ENCODE measurements at places on chromosomes 3 and 15.

DNA sequence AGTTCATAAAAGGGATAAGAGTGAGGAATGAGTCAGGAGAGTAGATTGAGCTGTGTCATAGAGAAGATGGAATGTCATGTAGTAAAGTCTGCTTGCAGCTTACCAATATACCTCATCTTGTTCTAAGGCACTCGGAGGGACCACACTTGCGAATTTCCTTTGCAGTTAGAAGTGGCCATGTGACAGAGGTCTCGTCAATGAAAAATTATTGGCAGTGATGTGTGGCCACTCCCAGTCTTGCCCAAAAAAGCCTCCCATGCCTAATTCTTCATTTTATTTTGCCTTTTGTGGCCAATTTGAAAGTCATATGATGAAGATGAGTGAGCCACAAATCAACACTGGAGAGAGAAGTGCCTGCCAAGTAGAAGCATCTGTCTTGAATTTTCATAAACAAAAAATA lies 465.6 kb upstream of the ZNF385D start:
- DNase-seq, result no peak

DNA sequence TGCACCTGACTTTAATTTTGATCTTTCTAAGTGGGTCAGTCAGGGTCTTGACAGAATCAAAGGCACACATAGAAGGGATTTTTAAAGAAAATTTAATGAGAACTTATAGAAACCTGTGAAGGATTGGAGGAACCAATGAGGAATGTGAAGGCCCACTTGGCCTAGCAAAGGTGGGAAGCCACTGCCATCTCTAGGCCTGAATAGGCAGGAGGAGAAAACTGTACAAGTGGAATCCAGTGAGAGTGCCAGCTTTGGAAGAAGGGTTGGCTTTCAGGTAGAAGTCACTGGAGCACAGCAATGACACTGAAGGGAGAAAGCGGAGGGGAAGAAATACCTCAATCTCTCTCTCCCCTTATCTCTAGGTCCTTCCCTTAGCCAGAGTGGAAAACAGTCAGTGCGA lies 380.7 kb upstream of the KCNMB2 start:
- no peak for DNase-seq

DNA sequence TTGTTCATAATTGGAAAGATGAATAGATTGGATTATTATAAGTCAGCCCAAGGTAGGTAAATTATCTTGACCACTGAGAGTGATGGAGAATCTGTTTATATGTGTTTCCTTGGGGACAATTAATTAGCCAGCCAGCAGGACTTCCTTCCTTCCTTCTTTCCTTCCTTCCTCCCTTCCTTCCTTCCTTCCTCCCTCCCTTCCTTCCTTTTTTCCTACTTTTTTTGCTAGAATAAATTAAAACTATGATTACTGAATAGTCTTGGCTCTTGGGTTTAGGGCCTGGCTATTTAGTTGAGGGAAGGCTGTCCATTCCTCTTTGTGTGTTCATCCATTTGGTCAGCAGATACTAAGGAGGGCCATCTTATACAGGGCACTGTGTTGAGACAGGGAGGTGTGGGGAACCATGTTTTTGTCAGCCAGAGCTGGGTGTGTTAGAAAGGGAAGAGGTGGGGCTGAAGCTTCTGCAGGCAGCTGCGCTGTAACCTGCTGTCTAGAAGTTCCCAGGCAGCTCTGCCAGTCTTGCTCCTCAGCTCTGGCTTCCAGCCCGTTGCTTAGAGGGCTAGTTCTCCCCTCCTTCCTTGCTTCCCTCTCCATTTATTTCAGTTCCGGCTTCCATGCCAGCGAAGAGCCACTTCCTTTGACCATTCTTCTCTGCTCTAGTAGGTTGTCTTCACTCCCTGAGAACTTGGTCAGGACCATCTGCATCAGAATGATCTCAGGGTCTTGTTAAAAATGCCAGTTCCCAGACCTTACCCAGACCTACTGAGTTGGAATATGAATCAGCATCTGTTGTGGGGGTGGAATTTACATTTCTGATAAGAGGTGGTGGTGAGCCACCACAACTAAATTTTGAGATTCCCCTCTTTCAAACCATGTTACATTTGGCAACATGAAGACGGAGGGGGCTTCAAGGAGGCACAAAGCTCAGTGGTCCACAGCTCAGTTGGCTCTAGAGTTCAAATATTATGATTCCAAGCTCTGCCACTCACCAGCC lies 113.9 kb downstream of the DGKG start:
- no peak for DNase-seq

- DNase-seq, result no peak
These were observed at the start of gene MYZAP for GRCh38 chr15:57591822-57592367. MYZAP (plus strand) TSS chr15:57591904; CDS start chr15:57592035, 131 bp downstream.

GRCh38 chr3:134340982-134341365 lies 33.3 kb downstream of the AMOTL2 start:
- no peak for DNase-seq

DNA sequence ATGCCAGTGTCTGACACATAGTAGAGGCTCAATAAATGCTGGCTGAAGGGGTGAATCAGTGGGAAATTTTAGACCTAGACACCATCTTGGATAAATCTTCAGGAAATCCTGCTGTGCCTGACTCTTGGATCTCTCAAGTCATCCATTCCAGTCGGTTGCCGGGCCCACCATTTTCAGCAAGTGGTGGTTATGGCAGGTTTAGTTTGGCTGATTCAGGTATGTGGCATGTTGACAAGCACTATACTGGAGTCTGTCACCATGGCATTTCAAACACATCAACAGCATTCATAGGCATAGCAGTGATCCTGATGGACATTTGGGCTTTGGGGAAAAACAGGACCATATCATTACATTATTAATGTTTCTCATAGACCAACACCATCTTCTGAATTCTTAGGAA lies 25.7 kb upstream of the APH1B start:
- DNase-seq, result no peak

- DNase-seq, result no peak
These were observed 988.0 kb downstream of the SQOR start for GRCh38 chr15:46622851-46623250.

- DNase-seq, result no peak
These were observed 26.1 kb downstream of the CTDSPL start for GRCh38 chr3:37887824-37888223.

DNA sequence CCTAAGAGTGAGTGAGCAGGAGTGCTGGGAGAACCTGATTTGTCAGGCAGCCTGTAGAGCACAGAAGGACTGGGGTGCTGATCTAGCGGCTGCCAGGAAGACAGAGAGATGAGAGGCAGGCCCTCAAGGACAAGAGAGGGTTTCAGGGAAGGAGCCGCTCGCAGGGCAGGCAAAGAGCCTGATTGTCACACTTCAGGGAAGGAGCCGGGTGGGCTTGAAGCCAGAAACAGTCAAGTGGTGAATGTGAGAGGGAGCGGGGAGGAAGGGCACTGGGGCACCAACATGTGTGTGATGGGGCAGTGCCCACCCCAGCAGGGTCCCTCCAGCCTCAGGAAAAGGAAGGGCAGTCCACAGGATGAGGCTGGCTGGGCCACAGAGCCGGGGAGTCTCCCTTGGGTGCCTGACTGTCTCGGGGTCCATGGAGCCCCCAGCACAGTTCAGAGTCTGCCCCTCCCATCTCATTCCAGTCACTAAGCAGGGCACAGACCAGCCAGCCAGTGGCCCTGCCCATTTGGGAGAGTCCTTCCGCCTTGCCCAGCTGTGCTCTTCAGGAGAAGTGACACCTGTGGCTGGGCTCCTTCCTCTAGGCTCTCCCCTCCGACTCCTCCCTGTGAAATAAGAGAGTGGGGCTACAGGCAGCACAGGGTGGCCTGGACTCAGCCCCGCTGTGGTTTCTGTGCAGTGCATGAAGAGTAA lies 148.6 kb downstream of the RAB11A start:
- DNase-seq, result no peak

DNA sequence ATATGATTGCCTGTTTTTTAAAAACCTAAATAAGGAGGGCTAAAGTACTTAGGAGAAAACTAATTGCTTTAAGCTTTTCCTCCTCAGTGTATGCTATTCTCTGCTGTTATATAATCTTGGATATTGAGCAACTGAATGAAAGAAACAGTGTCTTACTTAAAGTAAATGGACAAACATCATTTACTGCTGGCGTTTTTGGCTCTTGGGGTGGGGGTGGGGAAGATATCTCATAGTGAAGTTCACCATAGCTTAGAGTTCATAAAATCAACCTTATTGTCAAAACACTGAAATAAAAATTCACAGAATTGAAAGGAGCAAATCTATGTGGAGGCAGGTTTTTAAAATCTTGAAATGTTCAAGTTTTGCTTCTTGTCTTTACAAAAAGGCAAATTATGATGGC lies 256.4 kb upstream of the SOX2 start:
- DNase-seq, result no peak

Data from HFFc6 (cell line).